Activated CD4-positive, alpha-beta T cell treated with anti-CD3 and anti-CD28 coated beads for 4 hours (primary cell): ENCODE measurements at places on chromosomes 3 and 15.
A peak's percentile ranks its signal among the peaks of the same experiment; 100 is the strongest.

DNA sequence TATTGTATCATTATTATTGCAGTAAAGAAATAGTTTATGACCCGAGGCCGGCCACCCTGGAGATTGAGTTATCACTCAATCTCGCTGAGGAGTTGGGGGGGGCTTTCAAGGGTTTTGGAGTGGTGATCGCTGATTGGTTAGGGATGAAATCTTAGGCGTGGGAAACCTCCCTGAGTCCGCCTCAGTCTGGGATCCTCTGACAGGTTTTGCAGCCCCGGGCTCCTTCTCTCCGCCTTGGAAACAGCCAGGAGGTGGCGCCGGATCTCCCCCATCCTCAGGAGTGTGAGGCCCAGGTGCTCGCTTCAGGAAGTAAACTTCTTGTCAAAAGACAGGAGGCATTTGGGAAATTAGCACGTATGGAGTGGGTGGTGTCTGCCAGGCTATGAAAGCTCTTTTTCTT lies 41.1 kb upstream of the SEC61A1 start:
- peak; percentile 5 for DNase-seq

- DNase-seq: no peak
These were observed 36.0 kb downstream of the MNS1 start for GRCh38 chr15:56428821-56429458.

GRCh38 chr3:126103121-126104027 lies 19.4 kb upstream of the SLC41A3 start:
- no peak for DNase-seq

DNA sequence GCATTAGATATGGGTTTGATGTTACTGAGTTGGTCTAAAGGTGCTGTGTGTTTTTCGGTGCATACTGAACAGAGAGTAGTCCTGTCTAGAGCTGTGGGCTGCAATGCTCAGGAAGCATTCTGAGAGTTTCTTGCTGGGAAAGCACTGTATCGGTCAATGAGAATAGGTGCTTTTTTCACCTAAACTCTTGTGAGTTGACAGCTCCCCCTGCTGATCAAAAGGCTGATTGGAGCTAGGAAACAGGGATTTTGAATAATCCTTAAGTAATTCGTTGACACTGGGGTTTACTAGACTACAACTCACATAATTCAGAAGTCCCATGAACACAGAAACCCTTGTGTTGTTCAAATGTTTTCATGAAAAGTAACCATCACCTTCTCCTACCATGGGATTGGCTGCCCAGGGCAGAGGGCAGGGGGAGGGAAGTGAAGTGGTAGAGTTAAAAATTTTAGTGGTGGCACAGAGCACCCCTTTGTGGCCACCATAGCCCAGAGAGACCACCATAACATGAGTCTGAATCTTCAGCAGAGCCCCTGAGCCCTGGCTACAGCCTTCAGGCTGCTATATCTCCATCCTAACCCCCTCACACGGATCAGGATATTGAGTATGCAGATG lies 13.0 kb upstream of the MANF start:
- peak; percentile 61 for DNase-seq

- DNase-seq: no peak
These were observed 21.0 kb downstream of the H1-8 start for GRCh38 chr3:129563850-129564535.

GRCh38 chr3:27610800-27611525 lies 111.2 kb downstream of the EOMES start:
- no peak for DNase-seq

GRCh38 chr3:11323813-11324212 lies 51.6 kb downstream of the ATG7 start:
- no peak for DNase-seq

- DNase-seq: no peak
These were observed 1.7 kb upstream of the CD47 start for GRCh38 chr3:108092501-108092900.

DNA sequence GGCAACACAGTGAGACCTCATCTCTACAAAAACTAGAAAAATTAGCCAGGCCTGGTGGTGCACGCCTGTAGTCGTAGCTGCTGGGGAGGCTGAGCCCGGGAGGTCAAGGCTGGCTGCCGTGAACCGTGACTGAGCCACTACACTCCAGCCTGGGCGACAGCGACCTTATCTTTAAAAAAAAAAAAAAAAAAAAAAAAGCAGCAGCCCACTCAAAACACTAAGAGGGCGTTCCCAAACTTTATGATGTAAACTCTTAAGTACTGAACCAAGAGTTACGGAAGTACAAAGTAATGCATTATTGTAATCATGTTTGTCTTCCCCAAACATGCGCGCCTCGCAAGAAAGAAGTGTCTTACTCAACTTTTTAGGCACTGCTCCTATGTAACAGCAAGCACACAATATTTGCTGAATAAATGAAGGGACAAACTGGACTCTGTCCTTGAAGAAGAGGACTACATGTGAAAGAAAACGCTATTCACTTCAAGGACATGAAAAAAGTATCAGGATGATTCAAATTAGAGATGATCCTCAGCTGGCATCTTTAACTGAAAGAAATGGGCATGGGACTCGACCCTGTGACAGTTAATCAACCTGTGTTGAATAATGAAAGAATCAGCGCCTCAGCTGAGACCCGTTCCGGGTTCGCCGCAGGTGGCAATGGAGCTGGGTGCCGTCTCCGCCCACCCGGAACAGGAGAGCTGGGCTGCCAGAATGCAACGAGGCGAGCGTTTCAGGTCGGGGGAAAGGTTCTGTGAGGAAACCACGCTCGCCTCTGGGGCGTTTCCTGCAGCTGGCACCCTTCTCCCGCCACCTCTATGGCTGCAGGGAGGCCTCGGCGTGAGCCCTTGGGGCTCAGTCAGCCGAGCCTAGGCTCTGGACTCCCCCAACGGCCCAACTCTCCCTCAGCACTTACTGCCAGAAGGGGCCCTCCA lies 718 bp downstream of the SPG11 start:
- DNase-seq: peak; percentile 86

- DNase-seq: no peak
These were observed 58.6 kb downstream of the CACNA2D3 start for GRCh38 chr3:54180921-54181320.

- DNase-seq: no peak
These were observed 1.8 kb downstream of the GRK7 start for GRCh38 chr3:141764986-141765385.

DNA sequence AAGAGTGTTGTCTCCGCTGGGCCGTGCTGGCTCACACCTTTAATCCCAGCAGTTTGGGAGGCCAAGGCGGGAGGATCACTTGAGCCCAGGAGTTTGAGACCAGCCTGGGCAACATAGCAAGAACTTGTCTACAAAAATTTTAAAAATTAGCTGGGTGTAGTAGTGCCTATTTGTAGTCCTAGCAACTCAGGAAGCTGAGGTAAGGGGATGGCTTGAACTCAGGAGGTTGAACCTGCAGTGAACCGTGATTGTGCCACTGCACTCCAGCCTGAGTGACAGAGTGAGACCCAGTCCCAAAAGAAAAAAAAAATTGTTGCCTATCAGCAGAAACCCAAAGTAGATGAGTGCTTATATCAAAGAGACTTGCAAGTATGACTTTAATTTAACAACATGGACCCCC lies 12.7 kb upstream of the AKAP13 start:
- DNase-seq: no peak

GRCh38 chr15:73240866-73241499 lies 127.8 kb downstream of the HCN4 start:
- peak; percentile 52 for DNase-seq

- DNase-seq: no peak
These were observed 34.4 kb downstream of the RPL39L start for GRCh38 chr3:187104933-187105332.

- DNase-seq: no peak
These were observed 114.9 kb downstream of the MCTP2 start for GRCh38 chr15:94346282-94346681.

DNA sequence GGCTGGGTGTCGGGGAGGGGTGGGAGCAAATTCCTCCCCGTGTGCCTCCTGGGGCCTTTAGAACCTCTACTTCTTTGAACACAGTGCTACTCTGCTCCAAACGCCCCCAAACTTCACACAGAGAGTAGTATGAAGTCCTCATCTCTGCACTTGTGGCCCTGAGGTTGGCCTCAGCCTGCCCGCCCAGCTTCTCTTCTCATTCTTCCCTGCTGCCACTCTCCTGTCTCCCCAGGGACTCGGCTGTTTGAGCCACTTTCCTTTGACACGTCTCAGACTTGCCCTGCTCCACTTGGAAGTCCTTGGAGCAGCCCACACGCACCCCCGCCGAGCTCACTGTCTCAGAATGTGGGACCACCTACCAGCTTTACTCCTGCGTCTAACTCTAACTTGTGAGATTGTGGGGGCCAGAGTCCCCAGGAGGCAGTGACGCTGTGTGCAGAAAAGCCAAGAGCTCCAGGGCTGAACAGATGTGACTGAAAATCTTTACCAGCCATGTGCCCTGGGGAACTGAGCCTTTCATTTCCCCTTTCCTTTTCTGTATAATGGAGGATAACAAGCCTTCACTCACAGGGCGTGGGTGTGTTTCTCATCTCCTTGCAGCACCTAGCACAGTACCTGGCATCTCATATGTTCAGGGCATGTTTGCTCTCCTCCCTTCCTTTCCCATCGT lies 233.6 kb upstream of the CTDSPL start:
- no peak for DNase-seq

GRCh38 chr3:131081224-131081623 lies 54.5 kb downstream of the NEK11 start:
- DNase-seq: no peak

- no peak for DNase-seq
These were observed 52.4 kb downstream of the ILDR1 start for GRCh38 chr3:121969631-121970030.

DNA sequence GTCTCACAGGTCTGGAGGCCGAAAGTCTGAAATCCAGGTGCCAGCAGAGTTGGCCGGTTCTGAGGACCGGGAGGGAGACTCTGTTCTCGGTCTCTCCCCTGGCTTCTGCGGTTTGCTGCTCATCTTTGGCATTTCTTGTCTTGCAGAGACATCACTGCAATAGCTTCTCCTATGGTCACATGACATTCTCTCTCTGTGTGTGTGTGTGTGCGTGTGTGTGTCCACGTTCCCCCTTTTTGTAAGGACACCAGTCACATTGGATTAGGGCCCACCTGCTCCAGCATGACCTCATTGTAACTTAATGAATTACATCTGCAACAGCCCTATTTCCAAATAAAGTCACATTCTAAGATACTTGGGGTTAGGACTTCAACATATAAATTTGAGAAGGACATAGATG lies 12.4 kb upstream of the ATP10A start:
- DNase-seq: no peak

GRCh38 chr3:141275032-141275422 lies 43.4 kb downstream of the PXYLP1 start:
- DNase-seq: no peak

GRCh38 chr3:148759430-148759829 lies 61.7 kb downstream of the AGTR1 start:
- DNase-seq: no peak

- no peak for DNase-seq
These were observed 36.2 kb downstream of the TOPAZ1 start for GRCh38 chr3:44277925-44278324.

DNA sequence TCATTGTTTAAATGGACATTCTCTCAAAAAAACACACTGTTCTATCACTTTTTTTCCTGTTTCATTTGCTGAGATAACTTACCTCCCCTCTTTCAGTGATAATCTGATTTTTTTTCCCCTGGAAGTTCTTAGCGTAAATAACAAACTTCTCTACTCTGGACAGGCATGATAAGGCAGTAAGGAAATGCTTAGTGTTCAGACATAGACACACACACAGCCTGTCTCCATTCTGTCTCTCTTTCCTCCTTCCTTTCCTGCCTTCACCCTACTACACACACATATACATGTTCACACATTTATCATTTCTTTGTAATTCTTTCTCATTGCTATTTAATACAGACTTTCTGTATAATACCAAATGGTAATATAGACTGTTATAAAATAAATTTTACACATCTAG lies 470.8 kb upstream of the ROBO1 start:
- no peak for DNase-seq

- DNase-seq: no peak
These were observed 316.7 kb downstream of the LPP start for GRCh38 chr3:188470508-188471130.

DNA sequence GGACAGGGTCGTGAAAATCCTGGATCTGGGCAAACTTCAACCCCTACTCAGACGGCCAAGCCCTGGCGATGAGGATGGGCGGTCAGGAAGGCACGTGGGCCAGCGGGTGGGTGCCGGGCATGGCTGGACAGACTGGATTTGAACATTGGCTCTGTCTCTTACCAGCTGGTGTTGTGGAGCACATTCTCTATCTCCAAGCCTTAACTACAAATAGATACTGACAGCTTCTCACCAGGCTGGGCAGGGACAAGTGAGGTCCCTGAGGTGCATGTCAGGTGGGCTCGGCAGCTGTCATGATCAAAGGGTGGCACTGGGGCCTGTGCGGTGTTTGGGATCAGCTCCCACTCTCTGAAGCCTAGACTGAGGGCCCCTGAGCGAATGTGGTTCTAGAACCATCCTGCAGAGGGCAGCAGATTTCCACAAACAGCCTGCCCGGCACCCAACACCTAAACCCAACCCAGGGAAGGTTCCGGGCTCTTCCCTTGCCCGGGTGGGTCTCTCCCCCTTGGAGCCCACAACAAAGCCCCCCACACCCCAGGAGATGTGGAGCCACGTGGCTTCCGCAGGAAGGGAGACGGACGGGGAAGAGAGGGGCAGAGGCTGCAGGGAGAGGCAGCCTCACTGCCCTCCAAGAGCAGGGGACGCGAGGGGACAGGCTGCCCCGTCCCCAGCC lies 58.4 kb downstream of the RGMA start:
- peak; percentile 66 for DNase-seq

- no peak for DNase-seq
These were observed 154.2 kb downstream of the IMPG2 start for GRCh38 chr3:101166150-101166549.

DNA sequence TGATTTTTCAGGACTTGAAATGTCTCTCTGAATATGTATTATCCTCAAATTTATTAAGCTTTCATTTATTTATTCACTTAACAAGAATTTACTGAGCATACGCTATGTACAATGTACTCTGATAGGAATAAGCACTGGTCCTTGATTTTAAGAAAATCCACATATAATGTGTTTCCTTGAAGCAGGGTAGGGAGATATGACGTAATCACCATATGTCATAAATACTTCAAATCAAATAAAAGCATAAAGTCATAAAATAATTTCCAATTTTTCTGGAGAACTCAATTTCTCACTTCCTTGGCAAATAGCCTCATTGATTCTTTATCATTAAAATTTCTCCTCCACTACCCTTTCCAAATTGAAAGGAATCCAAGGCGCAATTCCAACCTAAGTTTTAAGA lies 177.8 kb upstream of the GAP43 start:
- no peak for DNase-seq

- no peak for DNase-seq
These were observed 33.2 kb downstream of the BMF start for GRCh38 chr15:40075298-40076044.

DNA sequence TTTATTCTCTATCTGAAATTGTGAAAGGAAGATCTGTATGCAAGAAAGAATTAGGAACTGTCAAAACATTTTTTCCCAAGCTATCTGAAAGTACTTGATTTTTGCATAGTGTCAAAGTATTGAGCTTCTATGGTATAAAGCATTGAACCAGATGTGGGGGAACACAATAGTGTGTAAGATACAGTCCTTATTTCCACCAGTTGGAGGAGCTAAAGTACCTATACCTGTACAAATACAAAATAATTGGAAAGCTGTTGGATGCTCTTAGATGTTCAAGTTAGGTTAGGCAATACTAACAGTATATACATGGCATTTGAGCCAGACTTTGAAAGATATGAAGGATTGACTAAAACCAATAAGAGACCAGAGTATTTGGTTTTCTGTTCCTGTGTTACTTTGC lies 148.4 kb downstream of the B3GALNT1 start:
- no peak for DNase-seq

- DNase-seq: no peak
These were observed 27.4 kb upstream of the ARL14 start for GRCh38 chr3:160649596-160649995.

- DNase-seq: no peak
These were observed 16.9 kb downstream of the ACKR2 start for GRCh38 chr3:42826141-42826540.
